ENCODE measurements at places on chromosomes 11 and 22. TPM values are rescaled to one million over a fixed set of nuclear protein-coding genes. Genes with fewer than 3 reads are reported as not detected.

Gene RHOD
- total RNA-seq, result not detected

Gene ALDH3B2
- not detected for total RNA-seq

Gene AMPD3
- total RNA-seq, result 0.63 TPM

Gene NXPE2
- total RNA-seq, result 0.94 TPM

Gene PRSS23
- 10.3 TPM for total RNA-seq

Gene TTLL1
- total RNA-seq, result 49.5 TPM

Gene OPCML
- 76.7 TPM for total RNA-seq

Gene WNT7B
- 9.1 TPM for total RNA-seq

Gene FGF4
- not detected for total RNA-seq

Gene VWCE
- total RNA-seq, result 7.2 TPM

Gene PNPLA3
- total RNA-seq, result 23.8 TPM

Gene LRRC74B
- total RNA-seq, result 0.31 TPM

Gene OR52E8
- total RNA-seq, result 0.63 TPM

Gene RASGRP2
- 40.7 TPM for total RNA-seq

Gene PACSIN3
- 3.4 TPM for total RNA-seq

Gene CRYAB
- 16.0 TPM for total RNA-seq

Gene SLC22A9
- not detected for total RNA-seq

Gene TSPAN4
- 16.0 TPM for total RNA-seq

Gene CREB3L1
- 1.3 TPM for total RNA-seq

Gene APLP2
- total RNA-seq, result 209 TPM

Gene UBQLNL
- total RNA-seq, result 1.9 TPM

Gene MAPK8IP2
- 70.4 TPM for total RNA-seq

Gene MUC6
- total RNA-seq, result not detected

Gene PEX26
- total RNA-seq, result 19.1 TPM

Gene RPS25
- total RNA-seq, result 1,127 TPM

Gene KCNE3
- total RNA-seq, result 0.94 TPM

Gene OR8G1
- total RNA-seq, result not detected

Measured in parietal lobe (tissue), 2 donors.